ENCODE measurements at places on chromosomes 16 and 17.
A peak's percentile ranks its signal among the peaks of the same experiment; 100 is the strongest.

DNA sequence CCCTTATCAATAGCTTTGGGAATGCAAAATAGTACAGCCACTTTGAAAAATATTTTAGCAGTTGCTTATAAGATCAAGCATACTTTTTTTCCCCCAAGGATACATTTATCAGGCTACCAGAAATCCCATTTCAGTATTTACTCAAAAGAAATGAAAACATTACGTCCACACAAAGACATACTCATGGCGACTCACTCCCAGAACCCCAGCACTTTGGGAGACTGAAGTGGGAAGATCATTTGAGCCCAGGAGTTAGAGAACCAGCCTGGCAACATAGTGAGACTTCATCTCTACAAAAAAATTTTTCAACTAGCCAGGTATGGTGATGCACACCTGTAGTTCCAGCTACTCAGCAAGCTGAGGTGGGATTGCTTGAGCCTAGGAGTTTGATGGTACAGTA lies 5.9 kb downstream of the SKA2 start:
- no peak for DNase-seq

GRCh38 chr16:77711179-77711578 lies 11.1 kb upstream of the NUDT7 start:
- DNase-seq: no peak

DNA sequence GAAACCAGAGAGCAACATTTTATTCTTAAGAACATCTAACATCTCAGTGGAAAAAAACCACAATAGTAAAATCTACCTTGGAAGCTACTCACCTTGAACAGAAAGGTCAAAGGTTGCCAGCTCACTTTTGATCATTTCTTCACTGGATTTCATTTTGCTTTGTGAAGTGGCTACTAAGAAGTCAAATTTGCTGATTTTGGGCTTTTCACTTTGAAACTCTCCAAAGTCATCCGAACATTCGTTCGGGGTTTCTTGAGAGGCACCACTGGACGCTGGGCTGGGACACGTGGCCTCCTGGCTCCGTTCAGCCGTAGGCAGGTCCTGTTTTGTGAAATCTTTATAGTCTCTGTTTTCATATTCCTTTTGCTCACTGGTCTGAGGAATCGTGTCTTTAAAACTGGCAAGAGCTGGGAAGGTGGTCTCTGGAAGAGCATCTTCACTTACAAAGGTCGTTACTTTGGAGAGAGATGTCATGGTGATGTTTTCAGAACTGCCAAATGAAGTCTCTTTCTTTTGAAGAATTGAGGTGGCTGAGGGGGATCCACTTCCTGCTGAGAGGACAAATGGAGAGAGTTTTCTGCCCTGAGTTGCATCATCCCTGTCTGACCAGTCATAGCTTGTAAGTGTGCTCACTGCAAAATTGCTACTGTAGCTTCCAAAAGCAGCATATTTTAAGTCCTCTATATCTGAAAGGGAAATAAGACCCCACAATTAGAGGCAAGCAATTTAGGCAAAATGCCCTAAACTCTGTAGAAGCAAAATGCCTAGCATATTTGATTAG lies 52.4 kb downstream of the DUSP14 start:
- DNase-seq: no peak

DNA sequence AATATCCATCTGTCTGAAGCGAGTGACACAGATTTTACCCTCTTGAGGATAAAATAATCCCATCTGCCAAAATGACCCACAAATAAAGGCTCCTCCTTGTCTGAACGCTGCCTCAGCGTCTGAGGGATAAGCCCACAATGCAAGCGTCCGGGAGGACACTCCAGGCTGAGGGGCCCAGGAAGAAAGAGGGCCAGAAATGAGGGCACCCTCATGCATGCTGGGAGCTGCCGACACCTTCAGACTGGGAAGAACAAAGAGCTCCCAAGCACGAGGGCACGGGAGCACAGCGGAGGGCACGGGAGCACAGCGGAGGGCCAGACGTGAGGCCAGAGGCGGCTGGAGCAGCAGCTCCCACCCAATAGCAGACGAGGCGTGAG lies 126.9 kb downstream of the ZNF778 start:
- DNase-seq: peak; percentile 24

DNA sequence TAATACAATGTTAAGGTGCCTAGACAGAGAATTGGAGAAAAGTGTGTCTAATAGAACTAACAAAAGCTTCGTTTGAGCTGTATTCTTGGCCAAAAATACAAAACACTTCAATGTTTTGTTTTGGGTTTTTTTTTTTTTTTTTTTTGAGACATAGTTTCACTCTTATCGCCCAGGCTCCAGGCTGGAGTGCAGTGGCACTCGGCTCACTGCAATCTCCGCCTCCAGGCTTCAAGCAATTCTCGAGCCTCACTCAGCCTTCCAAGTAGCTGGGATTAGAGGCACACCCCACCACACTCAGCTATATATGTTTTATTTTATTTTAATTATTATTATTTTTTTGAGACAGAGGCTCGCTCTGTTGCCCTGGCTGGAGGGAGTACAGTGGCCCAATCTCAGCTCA lies 38.3 kb upstream of the CARMIL2 start:
- DNase-seq: no peak

- DNase-seq: peak; percentile 16
Measured at GRCh38 chr17:19812407-19812806, 55.3 kb downstream of the ULK2 start.

DNA sequence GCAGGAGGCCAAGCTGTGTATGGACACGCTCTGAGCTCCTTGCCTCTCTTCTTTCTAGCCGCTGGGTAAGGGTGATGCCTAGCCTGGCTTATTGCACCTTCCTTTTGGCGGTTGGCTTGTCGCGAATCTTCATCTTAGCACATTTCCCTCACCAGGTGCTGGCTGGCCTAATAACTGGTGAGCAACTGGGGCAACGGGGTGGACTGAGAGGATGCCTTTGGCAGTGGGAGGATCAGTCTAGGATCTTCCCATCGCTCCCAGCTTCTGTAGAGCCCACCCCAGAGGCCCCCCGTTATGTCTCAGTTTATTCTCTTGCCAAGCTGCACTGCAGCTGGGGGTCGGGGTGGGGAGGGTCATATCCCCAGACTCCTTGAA lies 4.4 kb downstream of the G6PC3 start:
- DNase-seq: no peak

DNA sequence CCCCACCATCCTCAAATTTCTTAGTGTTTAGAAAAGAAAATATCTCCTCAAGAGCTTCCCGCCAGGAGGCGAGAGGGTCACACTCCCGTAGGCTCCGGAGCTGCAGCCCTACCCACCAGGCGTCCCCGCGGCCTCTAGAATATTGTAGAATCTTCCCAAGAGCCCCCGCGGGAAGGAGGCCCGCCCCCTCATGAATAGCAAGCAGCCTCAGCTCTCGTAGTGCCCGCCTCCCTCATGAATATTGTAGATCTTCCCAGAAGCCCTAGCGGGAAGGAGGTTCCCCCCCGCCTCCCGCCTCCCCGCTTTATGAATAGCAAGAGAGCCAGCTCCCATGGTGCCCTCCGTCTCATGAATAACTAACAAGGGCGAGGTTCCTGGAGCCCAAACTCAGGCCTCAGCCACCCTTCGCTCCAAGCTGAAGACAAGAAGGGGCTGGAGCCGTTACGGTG lies at the start of gene FBXO47:
TSS of gene FBXO47 (minus strand) at position 114 of the 449 bp plus-strand sequence. CDS start 4,378 bp downstream, outside the sequence.
- DNase-seq: no peak

DNA sequence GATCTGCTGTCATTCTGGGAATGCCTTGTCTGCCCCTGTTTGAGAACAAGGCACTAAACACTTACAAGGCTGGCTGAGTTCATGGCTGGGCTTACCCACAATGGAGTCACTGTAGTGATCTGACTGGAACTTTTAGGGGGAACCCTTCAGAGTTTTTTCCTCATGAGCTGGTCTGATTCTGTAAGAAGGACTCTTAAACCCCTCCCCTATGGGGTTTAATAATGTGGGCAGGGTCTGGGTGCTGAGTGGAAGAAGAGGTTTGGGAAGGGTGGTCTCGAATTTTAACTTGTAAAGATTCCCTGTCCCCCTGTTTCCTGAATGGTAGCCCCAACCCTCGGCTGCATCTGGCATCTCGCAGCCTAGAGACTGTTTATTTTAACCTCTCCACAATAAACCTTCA lies 30.6 kb downstream of the OSBPL7 start:
- DNase-seq: no peak

DNA sequence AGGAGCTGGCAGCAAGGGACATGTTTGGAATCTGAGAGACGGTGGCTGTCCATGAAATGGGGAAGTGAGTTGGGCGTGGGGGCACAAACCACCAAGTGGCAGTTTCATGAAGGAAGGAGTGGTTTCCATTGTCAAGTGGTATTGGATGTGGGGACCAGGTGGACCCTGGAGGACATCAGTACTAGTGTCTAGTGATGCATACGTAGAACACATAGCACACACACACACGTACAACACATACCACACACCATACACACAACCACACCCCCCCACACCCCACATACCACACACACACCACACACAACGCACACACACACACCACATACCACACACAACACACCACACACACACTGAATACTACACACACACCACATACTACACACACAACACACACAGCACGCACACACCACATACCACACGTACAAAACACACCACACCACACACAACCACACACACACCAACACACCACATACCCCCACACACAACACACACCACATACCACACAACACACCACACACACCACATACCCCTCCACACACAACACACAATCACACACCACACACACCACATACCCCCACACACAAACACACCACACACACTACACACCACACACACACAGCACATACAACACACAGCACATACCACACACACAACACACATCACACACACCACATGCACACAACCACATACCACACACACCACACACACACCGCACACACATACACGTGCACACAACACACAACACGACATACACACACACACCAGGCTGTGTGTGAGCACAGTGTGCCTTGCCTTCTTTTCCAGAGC lies 41.1 kb upstream of the GSE1 start:
- DNase-seq: no peak

- no peak for DNase-seq
Measured at GRCh38 chr17:66296289-66296725, 6.1 kb upstream of the PRKCA start.

DNA sequence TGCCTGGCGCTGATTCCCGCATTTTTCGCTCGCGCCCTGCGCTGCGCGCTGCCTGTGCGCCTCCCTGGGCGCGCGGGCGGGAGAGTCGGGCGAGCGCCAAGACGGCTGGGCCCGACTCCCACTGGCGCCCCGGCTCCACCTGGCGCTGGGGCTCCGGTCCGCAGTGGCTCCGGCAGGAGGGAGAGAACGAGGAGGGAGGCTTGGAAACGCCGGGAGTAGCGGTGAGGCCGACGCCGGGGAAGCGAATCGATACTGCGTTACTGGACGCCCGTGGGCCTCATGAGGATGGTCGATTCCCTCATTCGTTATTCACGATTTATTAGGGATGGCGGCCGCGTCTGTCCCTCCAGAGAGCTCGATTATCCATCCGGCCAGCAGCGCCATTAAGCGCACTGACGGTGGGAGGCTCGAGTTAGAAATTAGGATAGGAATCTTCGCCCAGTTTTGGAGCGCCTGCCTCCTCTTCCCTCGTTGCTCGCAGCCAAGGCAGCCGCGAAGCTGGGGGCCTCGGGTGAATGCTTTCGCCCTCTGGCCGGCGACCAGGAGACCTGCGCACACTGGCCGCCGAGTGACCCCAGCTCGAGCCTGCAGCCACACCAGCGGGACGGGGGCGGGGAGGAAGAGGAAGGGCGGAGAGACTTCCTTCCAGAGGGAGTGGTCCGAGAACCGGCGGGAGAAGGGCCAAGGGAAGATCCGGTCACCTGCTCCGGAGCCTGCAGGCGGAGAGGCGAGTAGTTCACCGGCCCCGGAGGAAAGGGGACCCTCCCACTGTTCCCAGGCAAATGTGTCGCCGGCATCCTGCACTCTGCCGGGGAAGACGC lies 1.3 kb upstream of the PCGF2 start:
- peak; percentile 90 for DNase-seq

- DNase-seq: no peak
Measured at GRCh38 chr17:72387969-72388368, 267.1 kb downstream of the SOX9 start.

DNA sequence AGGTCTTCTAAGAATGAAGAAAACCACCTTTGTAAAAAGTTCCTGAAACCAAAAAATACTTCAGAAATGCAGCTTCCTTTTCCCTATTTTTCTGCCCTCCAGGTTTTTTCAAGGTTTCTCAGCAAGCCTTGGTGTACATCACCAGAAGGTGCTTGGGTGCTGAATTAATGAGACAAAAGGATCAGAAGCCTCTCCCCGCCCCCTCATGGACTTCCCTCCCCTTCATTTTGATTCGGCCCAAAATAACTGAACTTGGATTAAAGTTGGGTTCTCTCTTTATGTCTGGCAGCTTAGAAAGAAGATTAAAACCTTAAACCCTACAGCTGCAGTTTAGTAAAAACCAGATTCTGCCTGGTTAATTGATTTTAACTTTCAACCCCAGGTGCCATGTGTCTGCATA lies 121.7 kb upstream of the ERCC4 start:
- peak; percentile 57 for DNase-seq

DNA sequence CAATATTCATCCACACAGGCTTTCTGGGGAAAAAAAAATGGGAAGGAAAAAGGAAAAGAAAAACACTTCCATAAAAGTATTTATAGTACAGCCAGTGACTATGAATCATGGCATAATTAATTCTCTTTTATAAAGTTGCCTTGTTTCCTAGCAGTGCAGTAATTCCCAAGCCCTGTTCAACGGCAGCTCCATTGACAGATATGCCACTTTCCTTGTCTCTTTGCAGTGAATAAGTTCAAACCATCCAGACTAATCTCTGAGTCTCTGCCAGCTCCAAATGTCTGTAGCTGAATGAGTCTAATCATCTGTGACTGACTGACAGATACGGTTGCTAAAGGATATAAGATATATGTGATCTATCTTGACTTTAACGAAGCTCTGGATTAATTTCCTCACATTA lies 52.9 kb upstream of the KCNJ16 start:
- DNase-seq: no peak

DNA sequence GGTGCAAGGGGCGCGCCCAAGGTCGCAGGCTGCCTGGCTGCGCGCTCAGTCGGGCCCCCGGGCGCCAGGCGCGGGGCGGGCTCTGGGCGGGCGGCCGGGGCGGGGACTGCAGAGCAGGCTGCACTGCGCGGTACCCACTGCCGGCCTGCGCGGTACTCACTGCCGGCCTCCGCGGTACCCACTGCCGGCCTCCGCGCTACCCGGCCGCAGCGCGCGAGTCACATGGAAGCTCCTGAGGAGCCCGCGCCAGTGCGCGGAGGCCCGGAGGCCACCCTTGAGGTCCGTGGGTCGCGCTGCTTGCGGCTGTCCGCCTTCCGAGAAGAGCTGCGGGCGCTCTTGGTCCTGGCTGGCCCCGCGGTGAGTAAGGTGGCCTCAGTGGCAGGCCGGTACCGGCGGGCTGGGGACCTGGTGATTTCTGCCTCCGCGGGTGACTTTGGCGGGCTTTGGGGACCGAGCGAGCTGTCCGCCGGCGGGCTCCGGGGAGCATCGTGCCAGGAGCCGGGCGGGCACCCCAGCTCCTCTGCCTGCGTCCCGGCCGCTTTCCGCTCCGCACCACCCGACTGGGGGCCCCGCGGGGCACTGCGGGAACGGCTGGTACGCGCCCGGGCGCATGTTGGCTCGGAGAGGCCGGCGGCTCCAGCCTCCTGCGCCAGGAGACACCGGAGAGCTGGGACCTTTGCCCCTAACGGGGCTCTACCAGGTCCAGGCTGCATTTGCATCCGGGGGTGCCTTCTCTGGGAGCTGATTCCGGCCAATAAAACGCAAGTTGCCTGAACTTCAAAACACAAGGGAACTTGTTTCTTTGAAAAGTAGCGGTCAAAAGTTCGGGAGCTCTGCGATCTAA lies at the start of gene SLC47A1:
TSS of gene SLC47A1 (plus strand) at position 137 of the 844 bp plus-strand sequence. CDS start at position 223, 86 bp downstream.
- peak; percentile 25 for DNase-seq
